ENCODE measurements at places on chromosomes 16 and 17. TPM values are rescaled to one million over a fixed set of nuclear protein-coding genes. Genes with fewer than 3 reads are reported as not detected.

The C16orf96 gene
- polyA plus RNA-seq = 1.1 TPM

The KRTAP17-1 gene
- polyA plus RNA-seq = not detected

The LCAT gene
- polyA plus RNA-seq = 24.4 TPM

The PIGS gene
- 51.9 TPM for polyA plus RNA-seq

GRCh38 chr17:50129353-50129727 is 620 bp downstream of the SAMD14 start:
- DNase-seq = no peak

- DNase-seq = no peak
Observed at GRCh38 chr16:50234771-50235556, 31.4 kb upstream of the ADCY7 start.

Measured in hindlimb muscle (tissue), 1 donor.